ENCODE measurements at places on chromosomes 1 and 21.

DNA sequence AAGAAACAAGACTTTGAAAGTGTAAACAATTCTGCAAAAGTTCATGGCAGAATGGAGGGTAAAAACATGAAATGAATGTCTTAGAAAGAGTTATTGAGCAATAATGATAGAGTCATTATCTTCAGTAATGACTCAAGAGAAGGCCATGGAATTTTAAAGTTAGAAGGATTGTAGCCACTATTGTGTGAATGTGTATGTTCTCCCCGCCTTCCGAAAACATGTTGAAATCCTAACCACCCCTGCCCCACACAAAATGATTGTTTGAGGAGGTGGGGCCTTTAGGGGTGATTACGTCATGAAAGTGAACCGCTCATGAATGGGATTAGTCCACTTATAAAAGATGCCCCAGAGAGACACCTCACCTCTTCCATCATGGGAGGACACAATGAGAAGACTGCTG is 93.8 kb upstream of the CCDC190 start:
- peak; percentile 50 for DNase-seq

- DNase-seq: peak; percentile 48
Measured at GRCh38 chr1:8189931-8190483, 127.9 kb upstream of the SLC45A1 start.

DNA sequence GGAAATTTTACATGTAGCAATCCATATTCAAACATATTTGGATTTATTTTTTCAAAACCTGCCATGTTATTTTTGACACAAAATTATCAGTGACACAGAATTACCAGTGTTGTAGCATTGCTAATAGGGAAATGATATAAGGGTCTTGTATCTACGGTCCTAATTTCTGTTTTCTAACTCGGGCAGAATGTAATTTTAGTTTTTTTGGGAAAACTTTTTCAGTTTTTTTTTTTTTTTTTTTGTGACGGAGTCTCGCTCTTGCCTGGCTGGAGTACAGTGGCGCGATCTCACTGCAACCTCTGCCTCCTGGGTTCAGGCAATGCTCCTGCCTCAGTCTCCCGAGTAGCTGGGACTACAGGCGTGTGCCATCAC is 2.6 kb downstream of the UQCRH start:
- no peak for DNase-seq

DNA sequence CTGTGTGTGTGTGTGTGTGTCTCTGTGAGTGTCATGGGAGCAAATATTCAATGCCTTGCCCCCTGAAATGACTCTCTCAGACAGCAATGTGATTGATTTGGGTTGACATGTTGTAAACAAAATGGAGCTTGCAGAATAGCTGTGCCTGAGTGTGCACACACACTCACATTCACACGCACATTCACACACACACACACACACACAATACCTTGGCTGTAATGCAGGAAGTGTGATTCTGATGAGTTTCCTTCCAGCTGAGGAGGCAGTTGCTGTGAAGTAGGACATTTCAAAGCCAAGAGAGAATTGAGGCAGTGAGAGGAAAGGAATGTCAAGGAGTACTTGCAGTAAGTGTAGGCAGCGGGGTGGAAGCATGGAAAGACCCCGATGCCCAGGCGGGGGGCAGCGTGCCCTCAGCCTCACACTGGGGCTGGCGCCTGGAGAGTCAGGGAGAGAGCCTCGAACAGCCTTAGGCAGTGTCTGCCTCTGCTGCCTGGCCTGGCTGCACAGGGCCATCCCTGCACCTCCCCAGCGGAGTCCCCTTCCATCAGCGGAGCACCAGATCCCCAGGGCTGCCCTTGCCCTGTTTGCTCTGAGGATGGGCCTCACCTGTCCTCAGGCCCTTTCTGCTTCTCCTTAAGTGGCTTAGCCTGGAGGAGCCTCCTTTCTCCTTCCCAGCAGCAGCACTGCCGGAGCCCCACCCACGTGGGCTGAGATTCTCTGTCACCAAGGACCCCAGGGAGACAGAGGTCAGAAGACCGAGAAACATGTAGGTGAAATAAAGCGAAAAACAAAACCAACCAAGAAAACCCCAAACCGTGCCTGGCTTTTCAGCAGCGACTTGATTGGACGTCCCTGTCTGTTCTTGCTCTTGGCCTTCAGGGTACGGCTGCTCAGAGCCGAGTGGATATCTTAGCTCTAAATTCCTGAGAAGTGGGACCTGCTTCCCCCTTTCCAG is 9.2 kb downstream of the VASH2 start:
- DNase-seq: no peak

DNA sequence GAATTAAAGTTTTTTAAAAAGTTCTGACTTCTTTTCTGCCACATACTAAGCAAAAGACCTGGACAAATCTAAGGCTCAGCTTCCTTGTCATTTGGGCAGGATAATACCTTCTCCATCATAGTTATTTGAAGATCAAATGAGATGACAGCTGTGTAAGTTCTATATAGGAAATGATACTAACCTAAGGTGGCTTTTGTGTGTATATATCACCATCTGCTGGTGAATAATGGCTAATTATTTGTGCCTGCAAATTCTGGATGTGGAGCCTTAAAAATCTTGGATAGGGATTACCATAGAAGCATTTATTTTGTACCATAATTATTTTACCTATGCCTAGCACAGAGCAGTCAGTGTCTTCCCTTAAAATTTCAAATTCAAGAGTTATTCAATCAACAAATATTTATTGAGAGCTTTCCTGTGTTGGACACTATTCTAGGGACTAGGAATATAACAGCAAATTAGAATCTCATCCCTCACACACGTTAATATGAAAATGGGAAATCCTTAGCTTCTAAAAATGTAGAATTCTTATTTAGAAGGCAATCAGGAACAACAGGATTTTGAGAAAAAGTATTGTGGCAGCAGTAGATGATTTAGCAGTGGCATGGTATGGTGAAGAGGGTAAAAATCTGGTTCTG is 89.8 kb downstream of the TMEM200B start:
- DNase-seq: peak; percentile 71

DNA sequence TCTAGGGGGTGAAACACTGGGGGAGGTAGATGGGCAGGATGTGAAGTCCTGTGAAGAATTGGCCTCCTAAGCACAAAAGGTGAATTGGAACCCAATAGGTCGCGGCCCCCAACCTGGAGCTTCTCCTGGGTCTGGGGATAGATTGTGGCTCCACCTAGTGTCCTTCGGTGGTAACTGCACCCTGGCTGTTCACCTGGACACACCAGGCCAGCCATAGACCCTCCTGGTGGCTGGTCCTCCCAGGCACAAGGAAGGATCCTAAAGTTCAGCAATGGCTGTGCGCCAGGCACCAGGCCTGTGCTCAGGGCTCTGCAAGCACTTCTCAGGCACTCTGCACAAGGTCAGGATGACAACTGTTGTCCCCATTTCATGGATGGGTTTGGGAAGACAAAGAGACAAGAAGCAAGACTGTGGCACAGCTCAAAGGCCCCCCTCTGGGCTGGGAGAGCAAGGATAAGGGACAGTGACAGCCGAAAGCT is 13.5 kb downstream of the ESPN start:
- DNase-seq: peak; percentile 55

DNA sequence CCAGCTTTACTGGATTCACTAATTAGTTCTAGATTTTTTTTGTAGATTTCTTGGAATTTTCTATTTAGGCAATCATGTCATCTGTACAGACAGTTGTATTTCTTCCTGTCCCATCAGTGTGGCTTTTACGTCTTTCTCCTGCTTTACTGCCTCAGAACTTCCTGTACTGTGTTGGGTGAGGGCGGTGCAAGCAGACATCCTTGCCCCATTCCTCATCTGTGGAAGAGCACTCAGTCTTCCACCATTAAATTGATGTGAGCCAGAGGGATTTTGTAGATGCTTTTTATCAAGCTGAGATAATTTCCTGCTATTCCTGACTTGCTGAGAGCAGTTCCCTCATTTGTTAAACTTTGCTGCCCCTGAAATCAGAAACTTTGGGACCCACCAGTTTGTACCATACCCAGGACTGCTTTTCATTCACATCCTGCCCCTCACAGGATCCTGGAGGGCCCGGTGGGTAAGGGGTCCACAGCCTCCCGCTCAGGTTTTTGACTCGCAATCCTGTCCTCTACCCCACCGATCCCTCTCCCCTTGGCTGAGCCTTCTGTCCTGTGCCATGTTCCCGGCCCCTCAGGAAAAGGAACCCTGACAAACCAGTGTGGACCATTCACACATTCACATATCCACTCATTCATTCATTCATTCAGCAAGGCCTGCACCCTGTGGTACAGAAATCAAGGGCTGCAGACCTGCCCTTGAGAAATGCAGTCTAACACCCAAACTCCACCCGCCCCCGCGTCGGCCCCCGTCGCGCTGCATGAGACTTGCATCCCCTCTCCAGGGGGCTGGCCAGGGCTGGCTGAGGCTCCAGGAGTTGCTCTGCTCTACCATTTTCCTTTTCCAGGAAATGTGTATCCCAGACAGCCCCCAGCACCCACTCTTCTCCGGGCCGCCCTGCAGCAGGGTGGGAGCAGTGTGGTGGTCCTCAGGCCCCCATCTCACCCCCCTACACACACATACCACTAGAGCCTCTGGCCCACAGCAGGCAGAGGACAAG is 246.5 kb upstream of the VAMP3 start:
- no peak for DNase-seq

- DNase-seq: no peak
Measured at GRCh38 chr1:239742416-239743109, 349.1 kb upstream of the FMN2 start.

GRCh38 chr1:16921391-16922185 is at the start of gene CROCC:
CROCC (plus strand) TSS chr1:16921931; CDS start chr1:16922019, 88 bp downstream.
- no peak for DNase-seq

GRCh38 chr1:94068096-94068998 is 52.6 kb downstream of the ABCA4 start:
- DNase-seq: no peak

DNA sequence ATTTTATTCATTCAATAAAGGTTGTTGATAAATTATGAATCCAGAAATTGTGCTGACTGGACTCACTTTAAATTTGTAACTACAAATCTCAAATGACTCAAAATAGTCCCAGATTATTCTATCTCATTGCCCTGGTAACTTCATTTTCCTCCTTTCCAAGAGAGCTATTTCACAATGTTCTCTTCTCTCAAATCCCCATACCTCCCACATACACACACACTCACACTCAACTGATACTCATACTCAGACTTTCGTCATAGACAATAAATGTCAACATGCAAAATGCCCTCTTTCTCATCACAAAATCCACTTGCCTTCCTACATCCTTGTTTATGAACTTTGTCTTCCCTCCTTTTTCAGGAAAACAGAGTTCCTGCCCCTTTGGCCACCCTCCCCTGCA is 33.3 kb downstream of the EXTL2 start:
- DNase-seq: peak; percentile 46

GRCh38 chr1:83026745-83027144 is 972.2 kb downstream of the TTLL7 start:
- DNase-seq: peak; percentile 38

DNA sequence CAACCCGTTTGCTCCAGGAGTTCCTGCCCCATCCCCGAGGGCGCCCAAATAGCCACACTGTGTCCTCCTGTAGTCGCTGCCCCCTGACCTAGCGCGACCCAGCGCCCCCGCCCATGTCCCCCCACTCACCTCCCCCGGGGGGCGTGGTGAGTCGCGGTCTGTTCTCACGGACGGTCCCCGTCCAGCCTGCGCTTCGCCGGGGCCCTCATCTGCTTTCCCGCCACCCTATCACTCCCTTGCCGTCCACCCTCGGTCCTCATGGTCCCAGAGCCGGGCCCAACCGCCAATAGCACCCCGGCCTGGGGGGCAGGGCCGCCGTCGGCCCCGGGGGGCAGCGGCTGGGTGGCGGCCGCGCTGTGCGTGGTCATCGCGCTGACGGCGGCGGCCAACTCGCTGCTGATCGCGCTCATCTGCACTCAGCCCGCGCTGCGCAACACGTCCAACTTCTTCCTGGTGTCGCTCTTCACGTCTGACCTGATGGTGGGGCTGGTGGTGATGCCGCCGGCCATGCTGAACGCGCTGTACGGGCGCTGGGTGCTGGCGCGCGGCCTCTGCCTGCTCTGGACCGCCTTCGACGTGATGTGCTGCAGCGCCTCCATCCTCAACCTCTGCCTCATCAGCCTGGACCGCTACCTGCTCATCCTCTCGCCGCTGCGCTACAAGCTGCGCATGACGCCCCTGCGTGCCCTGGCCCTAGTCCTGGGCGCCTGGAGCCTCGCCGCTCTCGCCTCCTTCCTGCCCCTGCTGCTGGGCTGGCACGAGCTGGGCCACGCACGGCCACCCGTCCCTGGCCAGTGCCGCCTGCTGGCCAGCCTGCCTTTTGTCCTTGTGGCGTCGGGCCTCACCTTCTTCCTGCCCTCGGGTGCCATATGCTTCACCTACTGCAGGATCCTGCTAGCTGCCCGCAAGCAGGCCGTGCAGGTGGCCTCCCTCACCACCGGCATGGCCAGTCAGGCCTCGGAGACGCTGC is 1.1 kb downstream of the HTR6 start:
- no peak for DNase-seq

- DNase-seq: peak; percentile 11
Measured at GRCh38 chr21:23968722-23969647, 1638.3 kb downstream of the MRPL39 start.

- no peak for DNase-seq
Measured at GRCh38 chr1:228333739-228334115, 72.9 kb downstream of the TRIM11 start.

- no peak for DNase-seq
Measured at GRCh38 chr1:228352677-228353481, 53.8 kb downstream of the TRIM11 start.

DNA sequence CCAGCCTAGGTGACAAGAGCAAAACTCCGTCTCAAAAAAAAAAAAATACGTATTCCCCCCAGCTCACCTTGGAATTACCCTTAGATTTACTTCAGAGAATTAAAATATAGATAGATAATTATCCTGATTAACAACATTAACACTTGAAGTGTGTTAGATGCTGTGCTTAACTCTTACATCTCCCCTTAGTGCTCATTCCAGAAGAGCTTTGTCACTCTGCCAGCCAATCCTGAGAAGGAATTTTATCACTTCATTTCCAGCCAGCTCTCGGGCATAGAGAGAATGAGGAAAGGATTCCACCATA is 1.6 kb upstream of the SHC1 start:
- DNase-seq: no peak

DNA sequence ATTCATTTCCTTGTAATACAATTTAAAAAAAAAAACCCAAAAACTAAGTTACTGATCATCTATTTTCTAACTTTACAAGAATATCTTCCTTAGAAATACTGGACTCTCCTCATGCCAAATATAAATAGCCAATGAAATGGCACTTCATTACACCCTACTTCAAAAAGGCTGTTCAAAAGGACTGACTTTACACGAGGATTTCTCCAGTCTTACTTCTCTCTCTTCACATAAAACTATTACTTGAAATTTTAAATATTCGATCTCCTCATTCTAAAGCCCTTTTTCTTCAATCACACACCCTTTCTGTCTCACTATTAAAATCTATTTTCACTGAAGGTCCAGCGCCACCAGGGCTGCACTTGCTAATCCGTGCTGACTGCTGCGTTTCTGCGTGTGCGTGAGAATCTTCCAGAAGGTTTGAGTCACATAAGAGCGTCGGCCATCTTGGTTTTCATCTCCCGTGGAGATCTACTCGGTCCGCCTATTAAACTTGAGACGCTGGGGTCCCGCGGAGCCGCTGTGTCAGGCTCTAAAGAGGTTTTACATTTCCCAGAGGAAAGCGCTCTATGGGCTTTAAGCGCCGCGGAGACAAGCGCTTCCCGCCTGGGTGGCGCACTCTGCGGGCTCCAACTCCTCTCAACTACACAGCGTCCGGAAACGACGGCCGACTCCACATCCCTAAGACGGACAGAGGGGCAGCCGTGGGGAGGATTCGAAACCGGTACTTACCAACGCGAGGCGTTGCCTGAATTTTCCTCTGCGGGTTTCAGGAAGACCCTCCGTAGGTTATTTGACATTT is 631 bp downstream of the LRIF1 start:
- peak; percentile 87 for DNase-seq

GRCh38 chr1:64715186-64715585 is 29.7 kb upstream of the RAVER2 start:
- no peak for DNase-seq

GRCh38 chr1:19205845-19206244 is 4.2 kb downstream of the UBR4 start:
- DNase-seq: no peak
